ENCODE measurements at places on chromosomes 11 and 22.

DNA sequence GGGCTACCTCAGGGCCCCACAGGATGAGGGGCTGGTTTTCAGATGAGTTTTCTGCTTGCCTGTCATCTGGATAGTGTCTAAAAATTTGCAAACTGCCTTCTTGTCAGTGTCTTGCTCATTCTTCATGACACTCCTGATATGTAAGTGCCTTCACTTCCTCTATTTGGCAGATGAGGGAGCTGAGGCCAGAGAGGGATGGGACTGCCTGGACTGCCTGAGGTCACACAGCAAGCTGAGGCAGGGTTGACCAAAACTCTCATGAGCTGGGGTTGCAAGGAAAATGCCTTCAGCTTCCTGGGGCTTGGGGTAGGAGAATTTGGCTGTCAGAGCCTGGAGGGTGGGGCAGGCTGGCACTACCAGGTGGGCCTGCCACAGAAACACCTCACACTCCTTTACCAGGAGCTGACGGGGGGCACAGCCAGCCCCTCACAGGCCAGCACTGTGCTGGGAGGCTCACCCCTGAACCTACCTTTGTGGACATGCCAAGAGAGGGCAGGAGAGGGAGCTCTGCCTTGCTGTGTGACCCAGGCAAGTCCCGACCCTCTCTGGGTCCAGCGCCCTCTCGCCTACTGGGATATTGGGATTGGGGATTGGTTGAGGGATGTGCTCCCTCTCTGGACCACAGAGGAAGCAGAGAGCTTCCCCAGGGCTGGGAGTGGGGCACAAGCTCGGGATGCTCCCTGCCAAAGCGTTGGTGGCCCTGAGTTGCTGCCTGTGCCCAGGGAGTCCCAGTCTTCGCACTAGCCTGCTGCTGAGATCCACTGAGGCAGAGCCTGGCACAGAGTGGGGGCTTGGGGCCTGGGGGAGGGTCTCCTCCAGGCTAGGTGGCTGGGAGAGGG lies 1.9 kb upstream of the P2RY6 start:
- peak; percentile 42 for DNase-seq

GRCh38 chr11:13668957-13669521 lies 571 bp downstream of the FAR1 start:
- DNase-seq, result peak; percentile 68

DNA sequence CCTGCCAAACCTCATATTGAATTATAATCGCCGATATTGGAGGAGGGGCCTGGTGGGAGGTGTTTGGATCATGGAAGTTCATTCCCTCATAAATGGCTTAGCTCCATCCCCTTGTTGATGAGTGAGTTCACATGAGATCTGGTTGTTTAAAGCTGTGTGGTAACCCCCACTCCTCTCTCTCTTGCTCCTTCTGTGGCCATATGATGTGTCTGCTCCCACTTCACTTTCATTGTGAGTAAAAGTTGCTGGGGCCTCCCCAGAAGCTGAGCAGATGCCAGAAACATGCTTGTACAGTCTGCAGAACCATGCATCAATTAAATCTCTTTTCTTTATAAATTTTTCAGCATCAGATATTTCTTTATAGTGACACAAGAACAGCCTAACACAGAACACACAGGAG lies 929.0 kb upstream of the FAT3 start:
- no peak for DNase-seq

DNA sequence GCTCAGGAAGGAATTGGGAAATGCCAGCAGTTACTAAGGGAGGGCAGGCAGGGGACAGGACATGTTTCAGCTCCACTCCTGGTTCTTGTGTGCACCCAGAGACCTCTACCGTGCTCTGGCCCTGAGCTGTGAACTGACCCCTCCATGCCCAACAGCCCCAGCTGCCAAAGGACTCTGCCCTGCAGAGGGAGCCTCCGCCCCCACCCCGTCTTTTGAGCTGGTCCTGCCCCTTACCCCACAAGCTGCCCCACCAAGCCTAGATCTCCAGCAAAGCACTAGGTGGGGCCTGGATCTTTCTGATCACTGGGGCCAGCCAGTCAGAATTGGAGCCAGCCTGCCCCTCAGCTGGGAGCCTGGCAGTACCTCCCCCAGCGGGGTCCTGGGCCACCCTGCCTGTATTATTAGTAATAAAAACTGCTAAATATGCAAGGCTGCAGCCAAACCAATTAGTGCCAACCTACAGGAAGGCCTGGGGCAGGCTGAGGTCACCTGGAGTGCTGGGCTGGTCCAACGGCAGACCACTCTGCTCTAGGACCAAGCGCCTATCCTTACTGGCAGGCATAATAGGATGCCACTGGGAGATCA lies 23.9 kb upstream of the DRICH1 start:
- DNase-seq, result no peak

DNA sequence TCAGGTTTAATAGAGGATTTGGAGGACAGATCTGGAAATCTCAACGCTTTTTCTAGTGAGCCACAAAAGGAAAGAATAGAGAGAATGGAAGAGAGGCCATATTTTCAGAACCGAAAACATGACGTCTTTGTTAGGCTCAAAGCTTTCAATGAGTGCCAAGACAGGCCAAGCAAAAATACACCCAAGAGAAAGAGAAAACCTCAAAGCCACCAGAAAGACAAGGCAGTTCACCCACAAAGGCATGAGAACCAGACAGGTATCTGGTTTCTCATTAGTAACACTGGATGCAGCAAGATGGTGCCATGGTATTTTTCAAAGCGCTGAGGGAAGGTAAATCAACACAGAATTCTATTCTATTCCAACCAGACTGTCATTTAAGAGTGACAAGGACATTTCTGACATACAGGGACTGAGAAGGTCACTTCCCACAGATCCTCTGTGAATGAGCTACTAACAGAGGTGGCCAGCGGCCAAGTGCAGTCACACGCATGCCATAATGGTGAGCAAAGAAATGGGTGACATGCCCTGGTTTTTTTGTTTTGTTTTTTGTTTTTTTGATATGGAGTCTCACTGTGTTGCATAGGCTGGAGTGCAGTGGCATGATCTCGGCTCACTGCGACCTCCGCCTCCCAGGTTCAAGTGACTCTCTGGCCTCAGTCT lies 41.9 kb downstream of the TOLLIP start:
- no peak for DNase-seq

GRCh38 chr11:122123263-122123929 lies 7.4 kb upstream of the BLID start:
- DNase-seq, result no peak

GRCh38 chr11:126990716-126991480 lies 9.7 kb downstream of the KIRREL3 start:
- DNase-seq, result no peak

GRCh38 chr11:34960277-34960676 lies 43.9 kb downstream of the PDHX start:
- DNase-seq, result no peak

- peak; percentile 98 for DNase-seq
Measured at GRCh38 chr11:859394-860131, 16.9 kb downstream of the TSPAN4 start.
